ENCODE measurements at places on chromosomes 4 and X.
A peak's percentile ranks its signal among the peaks of the same experiment; 100 is the strongest.

GRCh38 chrX:44816367-44816766 is 27.5 kb upstream of the DUSP21 start:
- DNase-seq = no peak

DNA sequence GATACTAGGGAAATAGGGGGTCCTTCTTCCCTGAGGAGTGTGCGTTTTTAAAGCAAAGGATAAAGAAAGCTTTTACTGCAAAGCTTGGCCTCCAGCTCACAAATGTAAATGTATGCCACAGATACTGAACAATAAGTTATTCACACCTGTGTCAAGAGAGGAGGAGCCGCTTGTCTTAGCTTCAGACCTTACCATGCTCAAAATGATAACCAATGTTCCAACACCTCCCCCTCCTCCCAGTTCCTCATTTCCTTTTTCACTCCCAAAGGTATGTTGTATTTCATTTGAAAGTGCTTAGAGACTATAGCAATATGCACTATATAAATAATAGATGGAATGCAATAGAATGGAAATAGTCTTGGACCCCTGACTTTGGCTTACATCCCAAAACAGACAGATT is 47.0 kb upstream of the RAPGEF2 start:
- no peak for DNase-seq

- DNase-seq = no peak
These were observed 2238.4 kb downstream of the PCDH7 start for GRCh38 chr4:32958586-32958985.

DNA sequence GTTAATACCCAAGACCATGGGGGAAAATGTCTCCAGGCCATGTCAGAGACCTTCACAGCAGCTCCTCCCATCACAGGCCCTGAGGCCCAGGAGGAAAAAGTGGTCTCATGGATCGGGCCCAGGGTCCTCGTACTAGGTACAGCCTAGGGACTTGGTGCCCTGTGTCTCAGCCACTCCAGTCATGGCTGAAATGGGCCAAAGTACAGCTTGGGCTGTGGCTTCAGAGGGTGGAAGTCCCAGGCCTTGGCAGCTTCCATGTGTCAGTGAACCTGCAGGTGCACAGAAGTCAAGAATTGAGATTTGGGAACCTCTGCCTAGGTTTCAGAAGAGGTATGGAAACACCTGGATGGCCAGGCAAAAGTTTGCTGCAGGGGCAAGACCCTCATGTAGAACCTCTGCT is 27.6 kb upstream of the C4orf54 start:
- no peak for DNase-seq

GRCh38 chr4:42268824-42269223 is 116.4 kb upstream of the BEND4 start:
- no peak for DNase-seq

DNA sequence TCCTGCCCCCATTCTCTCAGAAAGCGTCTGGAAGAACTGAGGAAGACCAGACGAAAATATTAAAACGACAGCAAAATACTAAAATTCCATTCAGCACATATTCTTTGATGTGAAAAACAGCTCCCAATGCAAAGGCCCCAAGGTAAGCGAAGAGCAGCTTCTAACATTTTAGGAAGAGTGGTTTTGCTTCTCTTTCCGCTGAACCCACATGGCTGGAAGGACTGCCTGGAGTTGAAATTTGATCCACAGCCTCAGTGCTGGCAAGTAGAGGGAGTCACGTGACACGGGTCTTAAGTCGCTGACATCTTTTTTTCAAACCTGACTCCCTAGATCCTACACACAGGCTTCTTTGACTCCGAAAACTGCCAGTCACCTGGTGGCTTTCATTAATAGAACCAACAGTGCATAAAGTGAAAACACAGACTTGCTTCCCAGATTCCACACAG is at the start of gene FAM13A:
Gene FAM13A (minus strand): TSS at position 233 of the 446 bp plus-strand sequence. CDS start 221 bp downstream, at position 12.
- peak; percentile 97 for DNase-seq

GRCh38 chr4:140249351-140249750 is 95.4 kb upstream of the MAML3 start:
- peak; percentile 12 for DNase-seq

GRCh38 chrX:103733017-103733416 is 22.3 kb downstream of the TMEM31 start:
- no peak for DNase-seq

- DNase-seq = no peak
These were observed 8.7 kb downstream of the KIAA1210 start for GRCh38 chrX:119118780-119119395.

- DNase-seq = no peak
These were observed 34.1 kb downstream of the ADH5 start for GRCh38 chr4:99054428-99054994.

DNA sequence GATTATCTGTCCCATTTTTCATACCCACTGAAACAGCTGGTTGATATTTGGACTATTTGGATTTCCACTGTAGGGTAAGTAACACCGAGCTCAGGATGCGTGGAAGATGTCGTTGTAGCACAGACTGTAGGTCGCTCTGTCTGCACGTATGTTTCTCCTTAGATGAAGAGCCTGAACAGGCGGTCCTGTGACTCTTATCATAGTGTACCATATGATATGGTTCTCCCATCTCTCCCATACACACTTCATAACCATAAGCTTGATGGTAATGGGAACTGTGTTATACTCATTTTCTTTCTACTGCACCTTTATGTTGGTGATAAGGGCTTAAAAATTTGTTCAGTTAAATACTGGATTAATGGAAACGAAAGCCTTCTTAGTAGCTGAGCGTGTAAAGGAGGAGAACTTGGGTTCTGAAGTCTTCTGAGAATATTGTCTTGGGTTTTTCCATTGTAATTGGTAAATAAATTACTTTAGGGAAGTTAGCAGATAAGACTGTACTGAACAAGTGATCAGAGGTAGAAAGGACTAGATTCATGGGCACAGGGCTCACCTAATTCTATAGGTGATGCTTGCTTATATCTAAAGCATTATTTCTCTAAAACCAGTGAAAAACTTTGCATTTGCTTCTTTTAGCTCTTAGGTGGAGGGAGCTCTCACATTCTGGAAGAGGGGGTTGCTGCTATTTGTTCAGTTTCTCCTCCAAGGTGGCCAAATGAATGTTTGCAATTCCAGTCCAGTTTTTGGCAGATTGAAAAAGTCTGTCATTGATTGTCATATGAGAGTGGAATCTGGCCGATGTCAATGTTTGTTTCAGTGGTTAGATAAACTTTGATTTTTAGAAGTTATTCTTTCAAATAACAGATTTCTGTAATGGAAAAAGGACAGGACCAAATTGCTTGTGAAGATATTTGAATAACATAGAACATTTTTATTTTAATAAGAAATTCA is 15.8 kb downstream of the SMAD1 start:
- no peak for DNase-seq

- no peak for DNase-seq
These were observed 1157.1 kb downstream of the ARAP2 start for GRCh38 chr4:35087218-35087617.

- DNase-seq = no peak
These were observed 166.9 kb upstream of the PCDH10 start for GRCh38 chr4:132982151-132982550.

- DNase-seq = no peak
These were observed 96.7 kb downstream of the CORIN start for GRCh38 chr4:47741200-47741599.

- no peak for DNase-seq
These were observed 327.0 kb upstream of the DKK2 start for GRCh38 chr4:107363125-107363524.

DNA sequence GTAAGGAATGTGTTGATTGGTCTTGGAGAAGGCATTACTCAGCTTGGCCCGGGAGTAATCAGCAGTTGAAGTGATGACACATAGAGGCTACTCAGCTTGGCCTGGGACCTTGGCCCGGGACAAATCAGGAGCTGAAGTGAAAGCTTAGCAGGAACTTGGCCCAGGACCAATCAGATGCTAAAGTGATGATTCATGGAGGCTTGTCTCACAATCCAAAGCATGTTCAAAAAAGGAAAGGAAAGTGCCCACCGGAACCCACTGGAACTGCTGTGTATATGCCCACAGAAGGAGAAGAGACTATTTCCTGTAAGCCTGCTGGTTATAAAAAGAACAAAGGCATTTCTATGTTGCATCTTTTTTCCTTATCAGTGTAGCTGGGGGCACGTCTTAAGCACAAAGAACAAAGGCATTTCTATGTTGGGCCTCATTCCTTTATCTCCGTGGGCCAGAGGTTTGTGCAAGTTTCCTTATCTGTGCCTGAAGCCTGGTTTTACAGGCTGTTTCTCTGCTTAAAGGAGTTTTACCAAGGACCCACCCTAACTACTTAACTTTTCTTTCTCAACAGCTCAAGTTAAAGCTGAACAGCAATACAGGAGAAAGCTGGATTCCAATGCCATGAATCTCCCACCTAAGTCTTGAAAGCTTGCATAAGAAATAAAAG is 1176.7 kb downstream of the NLGN4X start:
- no peak for DNase-seq

GRCh38 chr4:19191979-19192650 is 1059.6 kb upstream of the SLIT2 start:
- peak; percentile 0 for DNase-seq

DNA sequence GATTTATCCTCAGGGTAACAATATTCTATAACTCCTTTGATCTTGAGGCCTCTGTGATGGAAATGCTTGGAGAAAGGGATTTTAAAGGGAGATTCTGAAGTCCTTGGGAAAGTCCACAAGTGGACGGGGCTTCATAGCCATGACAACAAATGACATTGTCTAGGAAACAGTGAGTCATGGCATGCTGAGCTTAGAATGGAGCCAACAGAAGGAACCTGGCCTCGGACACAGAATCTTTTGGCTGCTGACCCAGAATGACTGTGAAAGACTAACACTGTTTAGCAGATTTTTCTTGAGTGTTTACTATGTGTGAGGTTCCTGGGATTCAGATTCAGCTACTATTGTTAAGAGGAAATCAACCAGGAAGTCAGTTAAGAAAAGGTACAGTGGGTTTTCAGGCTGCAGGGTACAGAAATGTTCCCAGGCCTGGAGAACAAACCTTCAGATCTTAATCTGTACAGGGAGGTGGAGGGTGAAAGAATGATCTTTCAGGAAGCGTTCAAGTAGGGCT is 18.1 kb upstream of the CXCL2 start:
- no peak for DNase-seq

DNA sequence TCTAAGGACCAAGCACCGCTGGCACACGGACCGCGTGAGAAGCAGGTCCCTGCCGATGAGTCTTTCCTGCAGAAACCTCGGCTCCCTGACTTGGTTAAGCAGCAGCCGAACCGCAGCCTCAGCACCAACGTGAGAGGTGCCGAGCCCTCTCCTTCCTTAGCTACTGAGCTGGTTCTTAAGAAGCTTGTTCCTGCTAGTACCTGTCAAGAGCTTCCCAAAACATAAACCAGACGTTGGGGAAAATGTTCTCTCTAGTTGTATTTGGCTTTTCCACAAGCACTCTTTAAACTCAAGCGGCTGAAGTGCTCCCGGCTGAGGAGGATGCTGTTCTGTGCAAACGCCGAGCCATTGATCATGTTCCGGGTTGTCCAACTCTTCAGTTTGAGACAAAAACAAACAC is 29.3 kb upstream of the TLR3 start:
- no peak for DNase-seq

DNA sequence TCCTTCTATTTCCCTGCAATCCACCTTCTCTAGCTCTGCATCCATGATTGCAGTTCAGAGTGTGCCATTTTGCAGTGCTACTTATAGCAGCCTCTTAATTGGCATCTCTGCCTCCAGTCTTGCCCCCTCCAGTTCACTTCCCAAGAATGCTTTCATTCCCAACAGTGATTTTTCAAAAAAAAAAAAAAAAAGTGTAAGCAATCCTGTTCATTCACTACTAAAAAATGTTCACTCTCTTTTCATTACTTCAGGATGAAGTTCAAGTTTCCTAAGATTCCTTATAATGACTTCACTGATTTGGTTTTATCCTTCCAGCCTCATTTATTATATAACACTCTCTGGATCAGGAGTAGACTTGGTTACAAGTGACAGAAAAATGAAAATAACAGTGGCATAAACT is 124.7 kb upstream of the LNX1 start:
- DNase-seq = no peak

DNA sequence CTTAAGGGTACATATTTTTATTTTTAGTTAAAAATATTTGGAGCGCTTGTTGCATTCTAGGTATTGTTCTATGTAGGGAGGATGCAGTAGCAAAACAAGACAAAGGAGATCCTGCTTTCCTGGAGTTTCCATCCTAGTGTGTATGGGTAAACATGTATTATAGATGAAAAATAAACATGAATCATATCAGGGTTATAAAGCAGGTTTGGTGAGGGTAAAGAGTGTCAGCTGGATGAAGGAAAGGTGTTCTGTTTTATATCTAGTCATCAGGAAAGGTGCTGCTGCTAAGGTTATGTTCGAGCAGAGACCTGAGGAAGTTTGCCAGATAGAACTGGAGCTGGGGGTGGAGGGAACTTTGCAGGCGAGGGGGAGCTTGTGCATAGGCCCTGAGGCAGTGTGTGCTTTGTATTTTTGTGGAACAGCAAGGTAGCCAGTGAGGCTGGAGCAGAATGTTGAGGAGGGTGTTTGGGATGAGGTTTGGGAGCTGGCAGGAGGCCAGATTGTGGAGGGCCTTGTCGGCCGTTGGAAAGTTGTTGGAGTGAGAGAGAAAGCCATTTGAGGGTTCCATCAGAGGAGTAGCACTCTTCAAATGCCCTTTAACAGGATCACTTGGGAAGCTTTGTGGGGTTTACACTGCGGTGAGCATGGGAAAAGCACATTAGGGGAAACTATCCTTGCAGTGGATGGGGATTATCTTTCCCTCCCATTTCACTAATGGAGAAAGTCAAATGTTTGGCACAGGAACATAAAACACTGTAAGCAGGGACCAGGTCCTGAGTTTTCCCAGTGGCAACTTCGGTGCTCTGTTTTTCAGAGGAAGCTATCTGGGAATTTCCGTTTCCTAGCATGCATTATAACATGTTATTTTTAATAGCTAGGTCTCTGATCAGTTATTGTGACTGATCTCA is 35.9 kb downstream of the AFF1 start:
- no peak for DNase-seq

DNA sequence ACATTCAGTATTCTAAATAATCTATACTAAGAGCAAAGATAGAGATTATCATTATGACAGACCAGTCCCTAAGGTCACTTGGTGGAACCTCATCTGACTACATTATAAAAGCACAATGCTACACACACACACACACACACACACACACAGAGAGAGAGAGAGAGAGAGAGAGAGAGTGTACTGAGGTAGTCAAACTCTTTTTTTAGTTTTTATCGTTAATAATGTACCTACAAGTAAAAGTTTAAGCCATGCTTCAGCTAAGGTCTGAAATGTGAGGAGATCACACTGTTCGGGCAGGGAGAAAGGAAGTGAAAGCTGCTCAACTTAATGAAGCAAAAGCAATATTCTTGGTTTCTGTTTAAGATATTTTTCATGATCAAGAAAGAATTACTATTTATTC is 75.8 kb upstream of the CCDC160 start:
- no peak for DNase-seq

Measured in NCI-H2171 treated with DMSO at 0.1 percent for 48 hours (cell line).